Activated T-helper 17 cell treated with anti-CD3 and anti-CD28 coated beads, Interleukin-2, amount 50 U/mL, for 72 hours (primary cell): ENCODE measurements at places on chromosomes 12 and 14. TPM values are rescaled to one million over a fixed set of nuclear protein-coding genes. Genes with fewer than 3 reads are reported as not detected.

- ATAC-seq, result peak; percentile 63
These were observed 44.7 kb downstream of the KLRG1 start for GRCh38 chr12:9034095-9034494.

DNA sequence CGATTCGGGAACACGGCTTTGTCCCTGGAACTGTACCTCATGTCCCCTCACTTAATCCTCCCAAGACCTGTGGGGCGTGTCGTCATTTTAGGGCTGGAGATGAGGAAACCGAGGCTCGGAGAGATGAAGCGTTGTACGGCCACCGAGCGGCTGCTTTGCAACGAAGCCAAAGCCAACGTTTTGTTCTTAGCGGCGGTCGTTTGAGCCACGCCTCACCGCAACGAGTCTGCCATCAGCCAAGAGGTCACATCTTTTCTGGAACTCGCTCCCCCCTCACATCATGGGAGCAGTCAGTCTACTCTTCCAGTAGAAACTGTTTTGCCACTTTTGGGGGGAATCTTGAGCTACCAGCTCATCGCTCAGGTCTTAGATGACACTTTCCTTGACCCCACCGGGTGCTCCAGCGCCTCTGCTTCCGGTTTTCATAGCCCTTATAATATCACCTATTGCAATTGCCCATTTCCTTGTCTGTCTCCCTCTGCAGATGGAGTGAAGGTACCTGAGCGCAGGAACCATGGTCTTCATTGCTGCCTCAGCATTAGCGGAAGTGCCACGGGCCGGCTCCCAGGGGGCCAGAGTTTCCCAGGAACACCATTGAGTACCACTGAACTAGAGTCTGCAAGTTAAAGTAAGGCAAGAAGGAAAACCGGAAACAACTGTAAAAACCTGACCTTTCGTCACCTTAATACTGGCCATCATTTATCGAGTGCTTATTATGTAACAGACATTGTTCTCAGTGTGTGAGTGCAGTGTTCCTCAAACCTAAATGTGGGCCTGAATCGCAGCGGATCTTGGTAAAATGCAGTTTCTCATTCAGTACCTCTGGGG, 19.6 kb downstream of the NINJ2 start:
- peak; percentile 0 for ATAC-seq

Gene INHBC
- not detected for total RNA-seq

Gene OAS2
- total RNA-seq, result 64.8 TPM
